ENCODE measurements at places on chromosomes 5 and 9.

GRCh38 chr5:9337928-9338595 is 207.8 kb downstream of the SEMA5A start:
- DNase-seq = no peak

DNA sequence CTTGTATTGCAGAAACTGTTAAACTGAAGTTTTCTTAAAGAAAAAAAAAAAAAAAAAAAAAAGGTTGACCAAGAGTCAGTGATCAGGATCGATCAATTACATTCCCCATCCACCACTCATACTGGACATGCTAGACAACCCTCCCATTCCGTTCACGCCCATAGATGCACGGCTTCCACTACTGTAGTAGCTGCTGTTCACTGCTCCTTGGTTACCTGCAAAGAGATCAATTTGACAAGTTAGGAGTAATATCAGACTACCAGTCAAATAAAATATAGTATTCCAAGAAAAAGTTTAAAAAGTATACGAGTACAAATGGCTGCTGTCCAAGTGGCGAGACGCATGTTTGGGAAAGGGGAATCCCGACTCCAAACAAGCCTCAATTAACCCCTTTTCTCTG is 8.7 kb downstream of the HNRNPH1 start:
- peak; percentile 5 for DNase-seq

DNA sequence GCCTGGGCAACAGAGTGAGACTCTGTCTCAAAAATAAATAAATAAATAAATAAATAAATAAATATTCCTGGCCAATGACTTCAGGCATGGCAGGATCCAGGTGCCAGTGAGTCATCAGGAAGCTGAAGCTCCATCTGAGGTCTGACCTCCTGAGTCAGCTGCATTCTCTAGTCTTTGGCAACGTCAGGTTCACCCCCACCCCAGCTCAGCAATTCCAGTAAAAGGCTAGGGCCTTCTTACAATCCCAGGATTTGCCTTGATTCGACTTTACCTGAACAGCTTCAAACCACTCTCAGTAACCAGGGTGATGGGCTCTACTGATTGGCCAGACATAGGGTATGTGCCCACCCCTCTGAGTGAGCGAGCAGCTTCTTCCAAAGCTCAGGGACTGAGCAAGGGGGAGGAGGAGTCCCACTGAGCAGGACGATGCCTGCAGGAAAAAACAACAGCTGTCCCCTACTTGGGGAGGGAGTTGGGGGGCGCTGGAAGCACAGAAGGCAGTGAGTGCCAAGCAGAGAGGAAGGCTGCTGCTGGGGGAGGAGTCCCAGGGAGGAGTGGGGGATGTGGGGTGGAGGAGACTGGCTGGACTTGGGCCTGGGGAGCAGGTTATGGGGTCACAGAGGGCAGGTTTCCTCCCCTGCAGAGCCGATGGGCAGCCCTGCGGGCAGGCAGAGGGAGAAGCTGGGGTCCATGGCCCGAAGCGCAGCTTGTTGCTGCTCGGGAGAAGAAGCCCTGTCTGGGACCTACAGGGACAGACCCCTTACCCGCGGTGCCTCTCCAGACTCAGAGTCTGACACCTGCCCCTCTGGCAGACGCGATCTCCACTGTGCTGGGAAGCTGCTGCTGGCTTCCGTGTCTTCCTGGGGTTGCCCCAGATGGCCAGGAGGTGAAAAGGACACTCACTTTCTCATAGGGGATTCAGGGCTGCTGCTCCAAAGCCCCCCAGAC is 25.9 kb upstream of the UNC5A start:
- DNase-seq = peak; percentile 22

- DNase-seq = no peak
These were observed 76.0 kb upstream of the TMC1 start for GRCh38 chr9:72445306-72445995.

DNA sequence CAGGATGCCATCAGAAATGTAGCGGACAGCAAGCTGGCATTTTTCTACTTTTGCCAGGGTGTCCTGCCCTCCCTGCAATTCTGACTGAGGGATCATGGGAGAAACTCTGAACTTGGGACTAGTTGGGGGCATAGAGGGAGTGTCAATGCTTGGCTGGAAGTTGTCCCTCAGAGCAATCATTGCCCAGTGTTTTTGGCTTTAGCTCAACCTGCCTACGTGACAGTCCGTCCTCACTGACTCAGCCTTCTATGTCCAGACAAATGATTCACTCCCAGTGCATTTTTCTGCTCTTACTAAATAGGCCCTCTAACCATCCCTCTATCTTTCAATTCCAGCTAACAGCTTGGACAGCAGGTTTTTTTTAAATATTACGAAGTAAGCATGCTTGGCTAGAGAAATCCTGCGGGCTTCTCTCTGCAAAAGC is 627.4 kb downstream of the TLR4 start:
- no peak for DNase-seq

- DNase-seq = no peak
These were observed 57.9 kb downstream of the C5orf15 start for GRCh38 chr5:133910571-133910970.

DNA sequence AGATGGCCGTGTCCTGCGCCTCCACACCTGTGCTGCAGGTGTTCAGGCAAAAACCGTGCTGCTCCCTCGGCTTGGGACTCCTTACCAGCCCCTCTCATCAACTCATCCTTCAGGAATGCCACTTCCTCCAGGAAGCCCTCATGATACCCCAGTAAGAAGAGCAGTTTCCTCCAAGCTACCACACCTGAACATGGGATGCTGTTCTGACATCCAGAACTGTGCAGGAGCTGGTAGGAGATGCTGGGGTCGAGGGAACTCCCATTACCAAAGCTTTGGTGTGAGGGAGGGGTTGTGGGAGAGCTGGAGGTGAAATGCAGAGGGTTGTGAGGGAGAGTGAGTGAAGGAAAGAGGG is 18.9 kb downstream of the CARD19 start:
- no peak for DNase-seq

DNA sequence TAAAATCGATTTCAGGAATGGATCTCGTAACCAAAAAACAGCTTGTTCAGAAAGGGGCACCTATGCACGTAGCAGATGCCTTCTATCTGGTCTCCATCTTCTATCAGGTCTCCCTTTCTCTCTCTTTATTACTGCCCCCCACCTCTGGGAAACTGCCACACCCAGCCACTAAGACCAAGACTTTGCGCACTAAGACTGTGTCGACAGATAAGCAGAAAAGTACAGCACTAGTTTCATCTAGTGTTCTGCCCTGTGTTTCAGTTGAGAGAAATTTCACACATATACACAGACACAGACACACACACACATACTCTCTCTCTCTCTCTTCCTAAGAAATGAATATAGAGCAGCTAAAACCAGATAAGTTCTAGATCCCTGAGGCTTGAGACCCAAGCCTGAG is 210.1 kb upstream of the MAP3K1 start:
- DNase-seq = no peak

DNA sequence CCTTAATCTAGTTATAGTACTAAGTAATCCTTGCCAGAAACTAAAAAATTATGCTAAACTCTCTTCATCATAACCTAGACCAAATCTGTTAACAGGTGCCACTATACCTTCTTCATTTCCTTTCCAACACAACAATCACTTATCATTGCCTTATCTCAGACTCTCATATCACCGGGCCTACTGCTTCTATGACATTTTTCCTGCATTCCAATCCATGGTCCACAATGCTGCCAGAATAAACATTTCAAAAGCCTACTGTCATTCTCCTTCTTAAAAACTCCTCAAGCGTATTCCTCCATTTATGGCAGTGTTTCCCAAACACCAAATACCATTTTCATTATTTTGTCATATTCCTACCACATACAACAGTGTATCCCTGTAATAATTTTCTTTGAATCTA is 6.5 kb downstream of the PPP6C start:
- no peak for DNase-seq

DNA sequence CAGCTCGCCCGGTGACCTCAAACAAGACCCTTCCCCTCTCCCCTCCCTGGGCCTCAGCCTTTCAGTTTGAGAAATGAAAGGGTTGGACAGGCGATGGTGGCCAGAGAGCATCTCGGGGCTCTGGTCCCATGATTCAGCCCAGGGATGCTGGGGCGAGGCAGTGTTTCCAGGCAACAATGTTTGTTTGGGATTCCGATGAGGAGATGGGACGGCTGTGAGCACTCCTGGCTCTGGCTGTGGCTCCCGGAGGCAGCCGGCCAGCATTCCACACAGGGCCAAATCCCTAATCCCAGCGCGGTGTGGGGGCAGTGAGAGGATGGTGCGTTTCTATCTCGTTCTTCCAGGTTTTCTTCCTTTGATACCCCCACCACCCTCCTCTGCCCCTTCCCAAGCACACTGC is 66.0 kb downstream of the HMCN2 start:
- DNase-seq = no peak

GRCh38 chr9:36100532-36100931 is 36.0 kb upstream of the GLIPR2 start:
- no peak for DNase-seq

Data from NCI-H1417 (cell line).